ENCODE measurements at places on chromosomes 12 and 14.

DNA sequence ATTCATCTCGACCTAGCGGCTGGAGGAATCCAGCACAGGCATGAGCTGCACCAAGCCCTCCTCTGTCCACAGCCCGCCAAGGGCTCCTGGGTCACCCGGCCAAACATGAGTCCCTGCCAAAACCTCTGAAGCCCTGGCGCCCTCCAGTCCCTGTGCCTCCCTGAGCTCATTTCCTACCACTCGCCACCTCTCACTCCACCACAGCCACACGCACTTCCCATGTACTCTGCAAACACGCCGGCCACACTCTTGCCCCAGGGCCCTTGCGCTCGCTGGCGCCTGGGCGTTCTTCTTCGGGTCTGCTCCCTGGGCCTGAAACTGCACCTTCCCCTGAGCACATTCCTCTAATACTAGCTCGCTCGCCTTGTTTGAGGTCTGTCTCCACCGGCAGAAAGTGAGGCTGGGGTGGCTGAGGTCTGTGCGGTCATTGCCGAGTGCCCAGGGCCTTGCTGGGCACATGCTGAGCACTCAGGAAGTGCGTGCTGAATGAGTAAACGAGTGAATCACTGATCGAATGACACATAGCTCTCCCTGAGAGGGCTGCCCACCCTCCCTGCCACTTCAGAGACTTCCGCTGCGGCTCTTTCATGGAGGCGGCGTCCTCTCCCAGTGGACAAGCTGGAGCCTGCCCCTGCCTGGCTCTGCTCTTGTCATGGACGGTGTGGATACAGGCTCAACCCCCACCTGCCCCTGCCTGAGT is 33.7 kb upstream of the DLK1 start:
- no peak for DNase-seq

GRCh38 chr12:111203446-111203845 is 165.4 kb downstream of the PHETA1 start:
- peak; percentile 90 for DNase-seq

GRCh38 chr14:53599221-53599945 is 357.2 kb downstream of the BMP4 start:
- no peak for DNase-seq

DNA sequence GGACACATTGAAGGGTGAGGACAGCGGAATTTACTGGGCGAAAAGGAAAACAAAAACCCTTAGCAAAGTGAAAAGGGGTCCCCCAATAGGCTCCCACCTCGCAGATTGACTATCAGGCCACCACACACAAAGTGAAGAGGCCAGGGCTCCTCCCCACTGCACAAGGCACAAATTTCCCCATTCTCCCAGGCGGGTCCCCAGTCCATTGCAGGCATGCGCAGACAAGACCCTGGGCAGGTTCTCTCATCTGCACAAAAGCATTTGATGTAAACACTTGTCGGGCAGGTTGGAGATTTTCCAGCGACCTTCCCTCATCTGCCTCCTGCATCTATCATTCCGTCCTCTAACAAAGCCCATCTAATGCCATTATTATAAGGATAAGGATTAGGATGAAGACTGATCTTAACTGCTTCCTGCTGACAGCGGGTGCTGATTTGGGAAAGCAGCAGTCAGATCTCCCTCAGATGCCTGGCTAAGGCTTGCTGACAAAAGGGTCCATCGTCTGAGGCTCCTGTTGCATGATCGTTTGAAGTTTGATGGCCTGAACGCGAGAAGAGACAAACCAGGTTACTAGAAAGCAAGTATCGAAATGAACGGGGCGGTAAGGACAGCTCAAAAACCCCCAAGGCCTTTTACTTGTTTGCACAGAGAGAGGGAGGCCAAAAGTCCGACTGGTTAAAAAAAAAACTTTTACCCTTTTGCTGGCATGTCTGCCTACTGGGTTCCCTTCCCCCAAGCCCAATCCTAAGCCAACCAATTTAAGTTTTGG is 14.4 kb downstream of the ASCL4 start:
- no peak for DNase-seq

DNA sequence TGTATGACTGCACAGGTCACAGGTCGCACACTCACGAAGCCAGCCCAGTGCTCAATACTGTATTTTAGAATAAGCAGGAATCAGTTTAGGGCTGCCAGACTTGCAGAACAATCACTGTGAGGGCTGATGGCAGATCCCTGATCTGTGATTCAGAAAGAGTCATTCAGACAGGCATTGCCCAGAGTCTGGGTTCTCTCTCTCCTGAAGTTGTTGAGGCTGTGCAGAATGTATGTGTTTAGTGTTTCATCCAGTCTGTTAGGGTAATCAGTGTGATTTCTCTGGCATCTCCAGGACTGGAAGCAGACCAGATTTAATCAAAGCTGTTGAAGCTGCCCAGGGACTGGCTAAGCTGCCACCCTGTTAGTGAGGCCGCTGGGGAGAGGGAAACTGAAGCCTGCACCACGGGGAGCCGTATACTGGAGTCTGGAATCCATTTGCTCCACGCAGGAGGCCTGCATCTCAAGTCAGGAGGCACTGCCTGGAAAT is 69.3 kb downstream of the ETV6 start:
- DNase-seq: peak; percentile 32

DNA sequence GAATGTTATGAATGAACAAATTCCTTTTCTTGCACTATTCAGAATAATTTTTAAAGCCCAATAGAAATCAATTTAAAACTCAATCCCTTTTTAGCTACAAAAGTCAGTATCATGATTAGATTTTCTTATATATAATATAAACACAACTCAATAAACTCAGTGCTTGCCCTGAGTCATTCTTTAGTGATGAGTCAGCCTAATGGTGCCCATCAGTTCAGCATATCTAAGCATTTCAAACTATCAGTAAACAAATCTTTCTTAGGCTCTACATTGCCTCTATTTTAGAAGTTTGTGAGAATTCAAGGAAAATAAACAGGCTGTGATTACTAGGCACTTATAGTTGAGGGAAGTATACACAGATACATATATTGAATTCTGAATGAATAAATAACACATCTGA is 179.6 kb downstream of the NELL2 start:
- DNase-seq: no peak

DNA sequence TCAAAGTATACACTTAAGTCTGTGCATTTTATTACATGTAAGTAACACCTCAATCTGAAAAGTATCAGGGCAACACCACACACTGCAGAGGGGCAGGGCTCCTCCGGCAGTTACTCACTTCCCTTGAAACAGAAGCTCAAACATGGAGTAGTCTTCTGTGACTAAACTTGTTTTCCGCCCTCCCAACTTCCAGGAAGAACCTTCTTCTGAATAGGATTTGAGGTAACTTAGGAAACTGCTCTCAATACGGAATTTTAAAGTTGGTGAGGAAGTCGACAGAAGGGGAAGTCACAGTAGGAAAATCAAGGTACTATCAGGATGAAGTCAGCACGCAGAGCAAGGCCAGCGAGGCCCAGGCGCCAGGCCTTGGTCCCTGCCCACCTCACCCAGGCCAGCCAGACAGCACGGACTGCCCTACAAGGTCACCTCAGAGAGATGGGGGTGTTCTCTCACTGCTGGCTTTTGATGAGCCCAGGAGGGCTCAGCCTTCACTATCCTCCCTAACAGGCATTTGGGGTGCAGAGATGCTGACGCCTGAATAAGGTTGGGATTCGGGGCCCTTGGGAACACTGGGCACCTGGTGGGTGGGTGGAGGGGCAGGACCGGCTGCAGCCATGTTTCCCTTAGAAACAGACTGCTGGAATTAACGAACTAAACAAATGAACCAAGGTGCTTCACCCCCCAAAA is 5.8 kb downstream of the ANKRD9 start:
- DNase-seq: peak; percentile 16

GRCh38 chr14:80754696-80755095 is 186.8 kb downstream of the CEP128 start:
- no peak for DNase-seq

DNA sequence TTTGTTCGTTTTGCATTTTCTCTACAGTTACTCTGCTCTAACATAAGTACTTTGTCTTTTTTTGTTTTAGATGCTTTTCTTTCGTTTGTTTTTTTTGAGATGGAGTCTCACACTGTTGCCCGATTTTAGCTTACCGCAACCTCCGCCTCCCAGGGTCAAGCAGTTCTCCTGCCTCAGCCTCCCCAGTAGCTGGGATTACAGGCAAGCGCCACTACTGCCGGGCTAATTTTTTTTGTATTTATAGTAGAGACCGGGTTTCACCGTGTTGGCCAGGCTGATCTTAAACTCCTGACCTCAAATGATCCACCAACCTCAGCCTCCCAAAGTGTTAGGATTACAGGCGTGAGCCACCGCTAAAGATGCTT is 2.7 kb downstream of the DIP2B start:
- no peak for DNase-seq

DNA sequence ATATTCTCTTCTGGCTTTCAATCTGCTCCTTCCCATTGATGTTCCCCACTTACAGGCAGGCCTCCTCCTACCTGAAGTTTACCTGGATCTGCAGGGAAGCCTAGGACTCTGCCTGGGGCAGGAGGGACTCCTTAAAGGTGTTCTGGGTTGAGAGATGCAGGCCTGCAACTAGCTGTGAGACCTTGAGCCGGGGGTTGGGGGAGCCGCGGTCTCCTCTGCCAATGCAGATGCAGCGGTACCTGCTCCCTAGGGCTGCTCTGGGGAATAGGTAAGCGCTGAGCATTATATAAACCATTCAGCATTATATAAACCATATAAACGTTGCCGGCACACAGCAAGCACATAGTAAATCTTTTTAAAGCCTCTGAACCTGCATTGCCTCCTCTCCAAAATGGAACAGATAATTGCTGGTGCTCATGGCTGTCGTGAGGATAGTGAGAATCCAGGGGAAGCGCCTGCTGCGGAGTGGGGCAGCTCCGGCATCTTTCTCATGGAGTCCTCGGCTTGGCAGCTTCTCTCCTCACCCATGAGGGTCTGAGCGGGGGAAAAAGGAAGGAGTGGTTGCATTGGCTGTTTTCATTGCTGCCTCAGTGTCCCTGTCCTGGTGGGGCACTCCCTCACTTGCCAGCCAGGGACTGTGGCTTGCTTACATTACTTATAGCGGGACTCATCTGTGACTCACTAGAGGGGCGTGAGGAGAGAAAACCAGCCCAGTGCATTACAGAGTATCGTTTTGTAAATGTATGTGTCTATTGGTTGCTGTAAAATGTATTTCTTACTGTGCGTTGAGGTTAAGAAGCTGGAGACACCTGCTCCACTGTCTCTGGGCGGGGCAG is 12.5 kb upstream of the KRT80 start:
- no peak for DNase-seq

- DNase-seq: peak; percentile 48
Observed at GRCh38 chr14:22577334-22577908, 11.6 kb downstream of the DAD1 start.

DNA sequence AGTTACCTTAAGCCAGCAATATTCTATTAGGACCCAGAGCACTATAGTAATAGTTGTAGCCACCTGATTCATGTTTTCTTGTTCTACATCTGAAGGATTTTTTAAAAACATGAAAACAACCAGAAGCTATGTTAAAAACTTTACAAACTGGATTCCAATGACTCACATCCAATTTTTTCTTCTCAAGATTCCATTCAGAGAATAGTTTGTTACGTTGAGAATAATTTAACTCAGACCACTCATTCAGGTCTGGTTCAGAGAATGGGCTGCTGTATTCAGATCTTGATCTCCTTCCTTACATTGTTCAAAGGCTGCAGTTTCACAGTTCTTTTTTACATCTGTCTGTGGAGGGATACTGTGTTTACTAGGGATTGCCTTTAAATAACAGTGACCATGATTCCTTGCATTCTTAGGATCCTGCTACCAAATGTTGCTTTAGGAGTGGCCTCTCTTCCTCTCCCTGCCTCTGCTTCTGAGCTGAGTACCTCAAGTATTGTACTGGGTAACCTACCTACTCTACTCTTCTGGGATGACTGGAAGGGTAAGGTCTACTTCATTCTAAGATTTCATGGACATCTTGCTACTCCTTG is 448.0 kb upstream of the FBXO33 start:
- no peak for DNase-seq

GRCh38 chr14:72164420-72165228 is 232.4 kb downstream of the RGS6 start:
- peak; percentile 59 for DNase-seq

DNA sequence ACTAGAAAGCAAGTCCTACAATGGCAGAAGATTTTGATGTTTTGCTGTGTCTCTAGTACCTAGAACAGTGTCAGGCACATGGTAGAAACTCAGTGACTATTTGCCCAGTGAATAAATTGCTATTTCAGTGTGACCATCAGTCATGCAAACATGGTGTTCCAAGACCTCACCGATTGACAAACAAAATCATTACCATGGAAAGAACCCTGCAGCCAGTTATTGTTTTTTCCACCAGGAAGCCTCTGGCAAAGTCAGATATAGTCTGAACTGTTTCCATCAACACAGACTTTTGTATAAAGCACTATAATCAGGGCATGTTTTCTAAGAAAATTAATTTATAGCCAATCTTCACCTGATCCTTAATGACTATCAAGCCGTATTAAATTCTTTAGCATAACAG is 97.3 kb upstream of the RASSF8 start:
- no peak for DNase-seq

DNA sequence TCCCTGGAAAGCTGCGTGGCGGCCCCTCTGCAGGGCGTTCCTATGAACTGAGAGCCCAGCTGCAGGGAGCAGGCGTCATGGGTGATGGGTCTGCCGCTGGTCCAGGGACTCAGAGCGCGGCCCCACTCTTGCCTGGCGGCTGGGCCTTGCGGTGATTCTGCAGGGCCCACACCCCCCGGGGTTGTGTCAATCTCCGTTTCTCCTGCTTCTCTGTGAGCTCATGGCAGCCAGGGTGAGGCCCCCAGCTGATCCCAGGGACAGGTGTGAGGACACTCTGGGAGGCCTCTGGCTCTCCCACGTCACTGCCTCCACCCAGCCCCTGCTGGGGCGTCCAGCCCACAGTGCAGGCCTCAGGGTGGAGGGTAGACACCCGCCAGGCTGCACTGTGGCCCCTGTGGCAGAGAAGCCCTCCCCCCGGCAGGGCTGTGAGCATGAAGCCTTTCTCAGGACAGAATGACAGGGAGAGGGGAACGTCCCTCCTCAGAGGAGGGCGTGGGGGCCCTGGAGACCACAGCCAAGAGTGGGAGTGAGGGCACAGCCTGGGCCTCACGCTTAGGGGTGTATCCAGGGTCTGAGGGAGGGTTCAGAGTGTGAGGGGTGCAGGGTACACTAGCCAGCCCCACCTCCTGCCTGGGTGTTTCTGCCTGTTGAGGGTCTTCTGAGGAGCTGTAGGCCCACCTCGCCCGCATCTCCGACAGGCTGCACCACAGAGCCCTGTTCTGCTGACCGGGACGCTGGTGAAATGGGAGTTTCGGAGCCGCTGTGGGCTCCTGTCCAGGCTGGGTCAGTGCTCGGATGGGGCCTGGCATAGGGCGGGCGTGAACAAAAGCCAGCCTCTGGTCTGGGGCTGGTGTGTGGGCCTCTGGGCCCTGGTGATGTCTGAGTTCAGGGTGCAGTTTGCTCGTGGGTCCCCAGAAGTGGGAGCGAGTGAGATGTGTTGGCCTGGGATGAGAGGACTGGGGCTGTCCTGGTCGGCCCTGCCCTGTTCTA is 26.7 kb upstream of the CRIP2 start:
- no peak for DNase-seq

DNA sequence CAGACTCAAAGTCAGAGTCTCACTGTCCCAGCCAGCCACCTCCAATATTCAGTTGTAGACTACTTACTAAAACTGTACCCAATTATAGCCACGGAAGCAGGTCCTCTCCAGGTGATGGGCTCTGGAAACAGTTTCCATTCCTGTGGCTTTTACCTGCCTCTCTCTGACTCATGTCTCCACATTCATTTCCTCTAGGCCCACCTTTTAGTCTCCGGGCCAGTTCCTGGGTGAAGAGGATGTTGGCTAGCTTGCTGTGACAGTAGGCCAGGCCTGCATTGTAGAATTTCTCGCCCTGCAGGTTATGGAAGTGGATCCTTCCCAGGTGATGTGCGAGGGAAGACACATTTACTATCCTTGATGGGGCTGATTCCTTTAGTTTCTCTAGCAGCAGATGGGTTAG is 5.6 kb downstream of the RDH11 start:
- DNase-seq: no peak

- DNase-seq: no peak
Observed at GRCh38 chr14:104965561-104966231, 12.5 kb downstream of the AHNAK2 start.

Data from inflammatory macrophage treated with lipopolysaccharide for 4 hours (primary cell).